ENCODE measurements at places on chromosomes 2 and 18.

DNA sequence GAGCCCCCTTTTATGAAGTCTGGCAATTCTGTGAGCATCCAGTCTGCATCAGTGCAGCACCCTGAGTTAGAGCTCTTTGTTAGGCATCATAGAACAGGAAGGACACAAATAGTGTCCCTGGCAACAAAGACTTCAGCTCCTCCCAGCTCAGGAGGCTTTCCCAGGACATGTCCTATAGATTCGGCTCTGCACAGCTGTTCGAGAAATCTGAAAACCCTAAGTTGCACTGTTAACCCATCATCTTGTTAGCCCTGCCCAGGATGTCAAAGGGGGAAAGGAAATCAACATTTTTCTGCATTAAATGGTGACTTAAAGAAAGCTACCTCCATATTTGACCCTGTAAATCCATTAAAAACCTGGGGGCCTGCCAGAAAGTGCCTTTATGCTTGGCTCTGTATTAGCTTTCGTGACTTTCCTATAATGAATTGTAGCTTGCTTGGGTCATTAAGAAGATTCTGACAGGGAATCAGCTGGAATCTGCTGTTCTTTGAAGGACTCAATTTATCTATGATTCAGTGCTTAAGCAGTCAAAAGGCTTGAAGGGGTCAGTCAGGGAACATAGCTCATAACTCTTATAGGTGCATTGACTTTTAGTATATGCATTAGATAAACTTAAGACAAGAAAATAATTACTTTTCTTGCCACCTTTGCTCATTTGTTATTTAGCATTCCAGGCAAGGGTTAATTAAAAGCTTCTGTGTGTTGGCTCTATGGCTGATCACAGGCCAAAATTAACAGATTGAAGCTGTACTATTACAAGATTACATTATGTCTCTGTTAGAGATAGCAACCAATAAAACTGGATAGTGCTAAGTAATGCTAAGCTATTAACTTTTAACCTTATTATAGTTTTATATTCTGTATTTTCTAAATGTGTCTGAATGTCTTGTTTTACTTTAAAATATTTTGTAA lies 20.6 kb downstream of the ERMN start:
- no peak for DNase-seq

DNA sequence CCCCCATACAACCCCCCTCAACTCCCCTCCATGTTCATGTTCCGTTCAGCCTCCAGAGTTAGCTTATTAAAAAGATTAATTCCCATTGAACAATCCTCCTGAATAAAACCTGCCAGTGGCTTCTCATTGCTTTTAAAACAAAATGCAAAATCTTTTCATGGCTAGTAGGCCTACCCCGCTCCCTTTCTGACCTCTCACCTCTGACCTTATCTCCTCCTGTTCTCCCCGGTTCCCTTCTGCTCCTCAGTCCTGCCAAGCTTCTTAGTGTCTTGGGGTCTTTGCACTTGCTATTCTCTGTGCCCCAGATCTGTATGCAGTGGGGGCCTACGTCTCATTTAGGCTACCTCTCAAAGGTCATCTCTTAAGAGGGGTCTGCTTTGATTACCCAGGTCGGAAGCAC lies 64.3 kb downstream of the RHOB start:
- no peak for DNase-seq

DNA sequence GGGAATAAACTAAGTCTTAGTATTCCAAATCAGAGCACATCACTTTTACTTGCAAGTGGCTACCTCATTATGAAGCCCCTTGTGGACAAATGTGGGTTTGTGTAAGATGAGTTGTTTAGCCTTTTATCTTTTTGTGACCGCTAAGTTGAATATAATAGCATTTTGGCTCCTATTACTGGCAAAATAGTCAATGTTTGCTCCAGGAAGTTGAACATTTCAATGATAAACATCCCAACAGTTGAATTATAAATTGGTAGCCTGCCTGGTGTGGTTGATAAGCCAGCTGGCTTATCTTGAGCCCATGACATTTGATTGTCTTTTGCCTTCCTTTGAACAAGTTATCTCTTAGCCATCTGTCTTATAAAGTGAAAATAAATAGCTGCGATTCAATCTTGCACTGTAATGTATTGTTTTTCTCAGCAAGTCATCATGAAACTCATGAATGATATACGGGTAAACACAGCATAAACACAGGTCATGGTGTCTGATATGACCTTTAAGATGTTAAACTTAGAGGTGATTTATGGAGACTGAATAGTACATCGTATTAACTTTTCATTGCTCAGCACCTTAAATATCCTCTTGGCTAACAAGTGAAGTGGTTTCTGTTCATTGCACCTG lies 338.4 kb downstream of the SOCS6 start:
- DNase-seq, result no peak

GRCh38 chr2:59691518-59692190 lies 861.8 kb downstream of the BCL11A start:
- no peak for DNase-seq

- no peak for DNase-seq
Observed at GRCh38 chr2:181585732-181586131, 71.2 kb downstream of the CERKL start.

GRCh38 chr2:3442185-3442584 lies 62.7 kb downstream of the TRAPPC12 start:
- no peak for DNase-seq

DNA sequence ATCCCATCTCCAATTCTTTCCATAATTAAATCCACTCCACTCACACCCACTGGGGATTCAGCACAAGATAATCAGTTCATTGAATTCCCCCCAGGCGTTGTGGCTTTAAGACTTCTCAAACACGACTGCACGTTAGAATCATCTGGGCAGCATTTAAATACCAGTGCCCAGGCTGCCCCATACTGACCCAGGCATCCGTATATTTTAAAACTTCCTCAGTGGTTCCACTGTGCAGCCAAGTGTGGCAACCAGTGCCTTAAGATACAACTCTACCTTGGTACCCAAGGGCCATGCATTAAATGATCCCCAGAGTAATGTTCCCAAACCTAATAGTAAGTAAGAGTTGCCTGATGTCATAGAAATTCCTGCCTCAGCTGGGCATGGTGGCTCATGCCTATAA lies 54.3 kb upstream of the BZW1 start:
- no peak for DNase-seq

GRCh38 chr18:48391868-48392267 lies 17.3 kb downstream of the ZBTB7C start:
- DNase-seq, result no peak

- DNase-seq, result peak; percentile 83
Observed at GRCh38 chr2:223586261-223586660, 15.9 kb downstream of the SCG2 start.

- DNase-seq, result no peak
Observed at GRCh38 chr18:63897072-63897471, 9.6 kb downstream of the SERPINB2 start.

DNA sequence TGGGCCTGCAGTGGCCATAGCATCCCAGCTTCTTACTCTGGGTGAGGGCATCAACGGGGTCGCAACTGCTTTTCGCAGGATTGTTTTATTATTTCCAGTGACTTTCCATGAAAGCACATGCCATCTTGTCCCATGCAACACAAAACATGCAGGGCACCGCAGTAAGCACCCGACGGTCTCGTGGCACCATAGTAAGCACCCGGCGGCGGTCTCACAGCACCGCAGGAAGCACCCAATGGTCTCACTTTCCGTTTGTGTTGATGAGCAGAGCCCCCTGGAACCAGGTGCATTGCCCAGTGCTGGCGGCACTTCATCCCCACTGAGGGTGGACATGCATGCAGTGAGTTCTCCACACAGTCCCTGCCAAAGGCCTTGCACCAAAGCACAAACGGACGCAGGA lies 271.9 kb downstream of the MYT1L start:
- DNase-seq, result no peak

GRCh38 chr2:30514134-30514847 lies 67.2 kb downstream of the LCLAT1 start:
- no peak for DNase-seq

DNA sequence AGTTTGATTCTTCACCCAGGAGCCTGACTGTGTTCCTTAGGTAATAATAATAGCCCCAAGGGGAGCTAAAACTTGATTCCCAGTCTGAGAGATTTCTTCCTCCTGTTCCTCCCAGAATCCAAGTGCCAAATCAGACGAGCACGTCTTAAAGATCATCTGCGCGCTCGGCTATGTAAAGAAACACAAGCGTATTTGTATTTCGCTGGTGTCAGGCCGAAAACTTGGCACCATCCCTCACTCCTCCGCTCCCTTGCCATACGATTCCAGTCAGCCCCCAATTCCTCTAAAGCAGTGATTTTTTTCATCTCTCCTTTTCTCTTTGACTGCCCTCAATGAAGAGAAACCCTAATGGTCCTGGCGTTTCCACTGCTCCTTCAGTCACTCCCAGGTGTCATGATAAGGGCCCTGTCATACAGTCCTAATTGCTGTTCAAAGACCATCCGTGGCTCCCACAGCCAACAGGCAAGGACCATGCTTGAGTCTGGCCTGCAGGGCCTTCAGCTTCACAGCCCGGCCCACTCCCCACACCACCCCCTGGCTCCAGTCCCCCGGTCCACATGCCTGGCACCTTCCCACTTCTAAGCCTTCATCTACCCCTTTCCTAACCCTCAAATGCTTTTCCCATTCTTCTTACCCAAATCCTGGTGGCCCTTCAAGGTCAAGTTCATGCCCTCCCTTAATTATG lies 130.8 kb upstream of the ID2 start:
- DNase-seq, result no peak

GRCh38 chr18:77062518-77063003 lies 70.0 kb downstream of the MBP start:
- DNase-seq, result no peak

GRCh38 chr2:96863575-96864342 lies 5.9 kb upstream of the ANKRD39 start:
- DNase-seq, result no peak

- no peak for DNase-seq
Observed at GRCh38 chr2:1759611-1759930, 15.3 kb upstream of the PXDN start.

DNA sequence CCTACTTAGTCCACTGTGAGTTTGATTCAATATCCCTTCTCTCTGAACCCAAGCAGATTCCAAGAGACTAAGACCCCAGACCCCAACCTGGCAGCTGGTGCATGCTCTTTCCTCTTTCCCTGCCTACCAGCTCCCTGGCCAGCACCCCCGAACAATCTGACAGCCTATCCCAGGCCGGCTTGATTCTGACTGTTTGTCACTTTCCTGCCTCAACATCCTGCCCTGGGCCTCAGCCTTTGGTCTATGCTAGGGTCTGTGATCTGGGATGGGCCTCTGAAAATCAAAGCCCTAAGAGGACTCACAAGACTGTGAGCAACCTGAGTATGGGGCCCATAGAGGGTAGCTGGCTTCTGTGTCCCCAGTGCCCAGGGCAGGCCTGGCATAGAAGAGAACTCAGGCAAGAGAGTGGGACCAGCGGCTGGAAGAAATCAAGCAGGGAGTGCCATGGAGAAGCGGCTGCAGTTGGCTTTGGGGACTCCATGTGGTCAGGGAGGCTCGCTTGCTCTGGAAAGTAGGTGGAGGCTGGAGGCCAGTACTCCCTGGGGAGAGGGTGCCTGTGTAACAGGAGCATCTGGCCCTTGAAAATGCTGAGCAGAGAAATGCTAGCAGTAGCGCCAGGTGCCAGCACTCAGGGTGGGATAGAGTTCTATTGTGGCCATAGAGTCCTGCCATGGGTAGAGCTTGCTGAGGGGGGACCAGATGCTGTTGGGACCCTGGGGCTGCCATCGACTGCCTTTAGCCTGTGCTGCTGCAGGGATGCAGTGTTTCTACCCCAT lies 343.9 kb downstream of the DYSF start:
- DNase-seq, result no peak

GRCh38 chr2:134021830-134022524 lies 231.9 kb upstream of the MGAT5 start:
- no peak for DNase-seq

GRCh38 chr2:112110966-112111365 lies 27.2 kb upstream of the FBLN7 start:
- no peak for DNase-seq

DNA sequence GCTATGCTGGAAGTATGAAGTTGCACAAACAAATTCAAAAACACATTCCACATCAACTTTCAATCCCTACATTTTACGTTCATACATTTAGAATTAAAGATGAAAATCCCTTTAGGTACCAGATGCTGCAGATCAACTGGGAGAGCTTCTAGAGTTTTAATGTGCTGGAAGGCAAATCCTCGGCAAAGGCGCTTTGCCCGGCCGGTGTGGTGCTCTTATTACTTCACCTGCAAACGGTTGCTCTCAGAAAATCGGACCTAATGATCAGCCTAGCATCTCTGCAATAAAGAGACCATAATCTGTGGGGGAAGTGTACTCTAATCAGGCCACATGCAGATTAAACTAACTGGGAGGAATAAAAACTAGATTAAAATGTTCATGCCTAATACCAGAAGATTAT lies 513.8 kb downstream of the ZEB2 start:
- no peak for DNase-seq

DNA sequence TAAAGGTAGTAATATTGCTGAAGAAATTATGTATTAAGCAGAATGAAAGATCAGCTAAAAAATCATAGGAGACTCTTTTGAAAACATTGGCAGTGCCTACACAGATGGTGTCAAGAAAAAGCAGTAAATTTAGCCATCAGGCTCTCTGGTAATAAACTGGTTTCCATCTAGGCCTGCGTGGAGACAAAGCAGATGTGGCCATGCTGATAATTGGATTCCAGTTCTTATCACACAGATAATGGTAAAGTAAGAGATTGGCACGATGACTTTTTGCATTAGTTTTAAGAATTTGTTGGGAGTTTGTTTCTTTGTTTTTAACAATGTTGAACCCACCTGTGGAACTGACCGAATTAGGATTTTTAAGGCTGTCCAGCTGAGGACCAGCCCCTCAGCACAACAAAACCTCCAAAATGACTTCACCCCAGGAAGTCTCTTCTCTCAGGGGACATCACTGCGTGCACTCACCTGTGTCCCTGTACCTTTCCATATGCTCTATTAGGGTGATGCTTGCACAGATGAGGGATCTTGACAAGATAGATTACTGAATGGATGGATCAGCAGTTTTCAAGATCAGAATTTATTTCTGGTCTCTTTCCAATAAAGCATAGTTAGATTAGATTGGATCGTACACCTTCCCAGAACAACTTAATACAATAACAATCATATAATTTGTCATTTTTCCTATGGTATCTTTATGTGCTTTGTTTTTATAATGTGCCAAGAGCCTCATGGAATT lies 69.1 kb upstream of the DNAJC10 start:
- DNase-seq, result no peak

DNA sequence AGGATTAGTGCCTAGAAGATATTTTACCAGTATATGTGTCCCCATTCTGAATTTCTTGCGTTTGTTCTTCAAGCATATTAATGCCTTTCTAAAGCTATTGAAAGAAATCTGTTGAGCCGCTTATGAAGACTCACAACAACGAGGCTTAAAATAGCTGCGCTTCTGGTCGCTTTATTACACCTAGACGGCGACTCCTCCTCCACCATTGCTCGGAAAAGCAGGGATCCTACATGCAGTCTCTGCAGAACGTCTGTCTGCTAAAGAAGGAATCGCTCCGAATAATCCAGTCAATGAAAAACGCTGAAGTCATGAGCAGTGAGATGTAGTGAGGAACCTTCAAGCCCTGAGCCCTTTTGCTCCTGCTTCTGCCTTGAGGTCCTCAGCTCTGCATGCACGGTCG lies 94.8 kb upstream of the ZNF516 start:
- no peak for DNase-seq
